ENCODE measurements at places on chromosomes 7 and 10. TPM values are rescaled to one million over a fixed set of nuclear protein-coding genes. Genes with fewer than 3 reads are reported as not detected.

The EBF3 gene
- 0.77 TPM for total RNA-seq

DNA sequence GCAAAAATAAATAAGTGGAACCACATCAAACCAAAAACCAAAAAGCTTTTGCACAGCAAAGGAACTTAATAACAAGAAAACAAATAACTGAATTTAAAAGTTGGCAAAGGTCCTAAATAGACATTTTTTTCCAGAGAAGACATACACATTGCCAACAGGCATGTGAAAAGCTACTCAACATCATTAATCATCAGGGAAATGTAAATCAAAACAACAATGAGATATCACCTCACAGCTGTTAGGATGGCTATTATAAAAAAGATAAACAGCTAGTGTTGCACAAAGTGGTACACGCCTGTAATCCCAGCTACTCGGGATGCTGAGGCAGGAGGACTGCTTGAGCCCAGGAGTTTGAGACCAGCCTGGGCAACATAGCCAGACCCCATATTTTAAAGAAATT lies 2.2 kb upstream of the SUN3 start:
- no peak for DNase-seq

DNA sequence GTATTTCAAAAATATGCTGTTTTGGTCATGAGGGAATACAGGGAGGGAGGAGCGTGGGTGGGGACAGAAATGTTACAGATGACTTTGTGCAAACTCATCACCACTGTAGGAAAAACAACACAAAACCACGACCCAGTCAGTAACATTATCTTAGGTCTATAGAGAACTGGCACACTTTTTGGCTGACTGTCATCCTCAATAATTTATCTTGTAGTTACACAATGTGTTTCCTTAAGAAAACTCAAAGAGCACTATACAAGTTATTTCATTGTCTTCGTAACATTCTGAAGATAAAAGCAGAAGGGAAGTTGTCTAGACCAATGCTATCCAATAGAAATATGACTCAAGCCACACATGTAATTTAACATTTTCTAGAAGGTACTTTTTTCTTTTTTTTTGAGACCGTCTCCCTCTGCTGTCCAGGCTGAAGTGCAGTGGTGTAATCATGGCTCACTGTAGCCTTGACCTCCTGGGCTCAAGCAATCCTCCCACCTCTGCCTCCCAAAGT lies 16.9 kb upstream of the CDK14 start:
- peak; percentile 13 for DNase-seq

DNA sequence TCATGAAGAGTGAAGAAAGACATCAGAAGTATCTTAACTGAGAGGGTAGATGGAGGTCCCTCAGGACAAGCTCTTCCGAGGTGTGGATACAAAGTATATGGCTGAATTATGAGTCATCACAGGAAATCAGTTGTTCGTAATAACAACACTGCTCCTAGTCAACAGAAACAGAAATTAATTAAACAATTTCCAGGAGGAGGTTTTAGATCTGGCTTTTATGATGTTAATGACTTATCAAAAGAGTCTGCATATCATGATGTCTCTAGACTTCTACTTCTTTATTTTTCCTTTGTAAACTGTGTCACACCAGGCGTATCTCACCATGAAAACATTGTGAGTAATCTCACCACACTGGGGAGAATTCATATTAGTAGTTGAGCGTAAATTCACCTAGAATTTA lies 31.2 kb downstream of the OSBPL3 start:
- no peak for DNase-seq

The LIPF gene
- total RNA-seq = 1.1 TPM

DNA sequence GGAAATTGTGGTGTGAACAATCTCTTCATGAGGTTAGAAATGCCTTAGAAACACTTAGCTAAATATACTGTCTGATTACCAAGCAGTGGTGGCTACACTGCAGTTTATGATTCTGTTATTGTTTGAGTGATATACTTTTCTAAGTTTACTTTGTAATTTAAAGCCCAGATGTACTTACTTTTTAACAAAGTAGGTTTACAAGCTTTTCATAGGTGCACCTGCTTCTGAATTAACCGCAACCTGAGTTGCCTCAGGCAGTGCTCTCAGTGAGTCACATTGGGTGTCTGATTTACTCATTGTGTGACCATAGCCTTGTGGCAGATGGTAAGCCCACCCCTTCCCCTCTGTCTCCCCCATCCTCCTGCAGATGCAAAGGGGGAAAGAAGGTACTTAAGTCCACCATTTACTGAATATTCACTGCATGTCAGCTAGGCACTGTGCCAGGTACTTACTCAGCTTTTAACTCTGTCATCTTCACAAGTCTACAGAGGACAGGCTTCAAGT lies 9.0 kb downstream of the MTURN start:
- no peak for DNase-seq

DNA sequence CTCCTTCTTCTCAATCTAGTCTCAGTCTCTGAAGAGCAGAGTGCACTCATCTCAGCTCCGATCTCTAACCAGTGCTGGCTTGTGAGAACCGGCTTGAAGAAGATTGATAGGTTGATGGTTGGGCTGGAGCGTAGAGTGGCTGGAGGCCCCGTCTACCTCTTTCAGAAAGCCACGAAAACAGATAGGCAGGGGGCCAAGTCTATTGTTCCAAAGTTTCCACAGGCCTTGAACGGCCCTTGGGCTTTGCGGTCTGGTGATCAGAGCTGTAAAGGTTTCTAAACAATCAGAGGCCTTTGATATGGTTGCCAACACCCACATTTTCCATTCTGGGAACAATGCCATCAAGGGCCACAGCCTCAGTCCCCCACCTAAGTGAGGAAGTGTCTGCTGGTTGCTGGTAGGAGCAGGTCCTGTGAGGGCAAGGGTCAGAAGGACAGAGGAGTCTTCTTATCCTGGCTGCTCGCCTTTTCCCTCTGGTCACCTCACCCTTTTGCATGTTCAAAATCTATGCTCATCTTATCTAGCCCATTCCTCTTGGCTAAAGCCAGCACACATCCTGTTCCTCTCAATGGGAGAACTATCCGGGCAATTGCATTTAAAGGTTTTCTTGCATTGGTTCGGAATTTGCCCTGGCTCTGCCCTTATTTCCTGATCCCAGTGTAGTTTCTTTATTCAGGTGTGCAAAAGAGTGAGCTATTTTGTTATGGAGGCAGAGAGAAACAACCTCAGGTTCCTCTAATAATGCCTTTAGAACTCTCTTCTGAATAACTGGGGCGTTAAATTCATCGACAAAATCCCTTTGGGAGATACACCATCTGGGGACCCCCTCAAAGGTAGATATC lies 70.3 kb upstream of the KMT2E start:
- peak; percentile 73 for DNase-seq

DNA sequence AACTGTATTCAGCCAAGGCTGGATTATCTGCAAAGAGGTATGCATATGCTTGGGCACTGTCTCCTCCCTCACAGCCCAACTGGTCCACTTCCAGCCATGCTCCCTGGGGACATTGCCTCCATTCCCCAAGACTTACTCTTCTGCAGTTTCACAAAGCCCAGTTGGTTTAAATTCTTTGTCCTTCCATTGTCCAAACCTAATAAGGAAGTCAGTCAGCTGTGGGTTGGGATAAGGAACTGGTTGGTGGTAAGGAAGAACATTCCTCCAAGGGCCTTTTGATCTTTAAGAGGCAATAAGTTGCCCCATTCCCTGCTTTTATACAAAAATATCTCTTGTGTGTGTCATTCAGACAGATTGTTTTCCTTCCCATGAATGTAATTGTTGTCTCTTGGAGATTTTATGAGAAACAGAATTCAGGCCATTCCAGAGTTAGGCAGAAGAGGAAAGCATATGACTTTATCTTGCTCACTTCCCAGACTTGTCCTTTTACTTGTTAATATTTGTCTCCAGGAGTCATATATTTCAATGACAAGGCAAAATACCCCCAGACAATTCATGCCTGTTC lies 673.7 kb downstream of the SUGCT start:
- DNase-seq = no peak

DNA sequence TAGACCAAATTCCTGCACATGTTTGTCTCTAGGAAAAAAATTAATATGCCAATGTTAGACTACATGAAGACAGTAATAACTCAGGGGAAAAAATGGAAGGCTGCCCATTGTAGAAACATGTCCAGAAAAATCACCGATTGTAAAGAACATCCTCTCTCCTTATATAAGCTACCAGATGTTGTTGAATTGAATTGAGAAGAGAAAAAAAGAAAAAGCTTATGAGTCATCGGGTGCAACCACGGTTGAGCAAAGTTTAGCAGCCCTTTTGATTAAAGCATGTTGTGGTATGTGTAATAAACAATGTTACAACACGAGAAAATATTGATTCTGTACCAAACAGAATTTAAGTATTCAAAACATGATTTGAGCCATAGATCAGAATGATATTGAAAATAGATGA lies 102.3 kb upstream of the ARHGAP21 start:
- peak; percentile 21 for DNase-seq

The FGFR2 gene
- total RNA-seq = 90.4 TPM

DNA sequence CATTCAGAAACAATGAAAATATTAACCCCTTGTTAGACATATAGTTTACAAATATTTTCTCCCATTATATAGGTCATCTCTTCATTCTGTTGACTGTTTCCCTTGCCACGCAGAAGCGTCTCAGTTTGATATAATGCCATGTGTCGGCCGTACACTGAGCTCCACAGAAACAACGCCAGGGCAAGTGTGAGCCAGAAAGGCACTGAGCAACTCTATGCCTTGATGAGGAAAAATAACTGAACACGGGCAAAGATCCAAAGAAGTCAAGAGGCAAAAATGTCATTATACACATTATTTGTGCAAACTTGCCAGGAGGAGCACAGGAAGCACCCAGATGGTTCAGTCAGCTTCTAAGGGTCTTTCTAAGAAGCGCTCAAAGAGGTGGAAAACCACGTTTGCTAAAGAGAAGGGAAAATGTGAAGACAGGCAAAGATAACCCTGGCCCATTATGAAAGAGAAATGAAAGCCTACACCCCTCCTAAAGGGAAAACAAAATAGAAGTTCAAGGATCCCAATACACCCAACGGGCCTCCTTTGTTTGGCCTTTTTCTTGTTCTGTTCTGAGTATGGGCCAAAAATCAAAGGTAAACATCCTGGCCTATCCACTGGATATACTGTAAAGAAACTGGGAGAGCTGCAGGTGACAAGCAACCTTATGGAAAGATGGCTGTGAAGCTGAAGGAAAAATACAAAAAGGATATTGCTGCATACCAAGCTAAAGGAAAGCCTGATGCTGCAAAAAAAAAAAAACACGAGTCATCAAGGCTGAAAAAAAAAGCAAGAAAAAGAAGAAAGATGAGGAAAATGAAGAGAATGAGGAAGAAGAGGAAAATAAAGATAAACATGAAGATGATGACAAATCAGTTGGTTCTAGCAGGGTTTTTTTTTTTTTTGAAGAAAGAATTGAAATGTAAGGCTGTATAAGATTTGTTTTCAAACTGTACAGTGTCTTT lies 15.5 kb downstream of the ARHGAP12 start:
- no peak for DNase-seq

GRCh38 chr7:143126146-143126545 lies 5.7 kb upstream of the PIP start:
- no peak for DNase-seq

The RADIL gene
- 0.64 TPM for total RNA-seq

- no peak for DNase-seq
Observed at GRCh38 chr7:17441557-17441956, 143.1 kb downstream of the AHR start.

Measured in hepatocyte (in vitro differentiated cells).